ENCODE measurements at places on chromosomes 7 and 10.

DNA sequence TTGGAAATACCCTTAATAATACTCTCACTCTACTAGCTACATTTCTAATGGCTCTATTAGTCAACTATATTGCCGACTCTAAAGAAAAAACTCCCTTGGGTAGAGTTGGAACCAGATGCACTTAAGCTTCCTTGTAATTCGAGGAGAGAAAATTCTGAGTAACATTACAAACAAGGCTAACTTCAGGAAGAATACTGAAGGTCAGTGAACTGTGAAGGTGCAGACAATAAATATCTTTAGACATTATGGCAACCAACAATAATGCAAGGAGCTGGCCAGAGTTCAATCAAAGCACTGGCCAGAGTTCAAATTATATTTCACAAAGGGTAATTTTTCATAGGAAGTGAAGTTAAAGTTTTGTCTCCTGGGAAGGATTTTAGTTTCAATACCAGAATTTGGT is 40.7 kb upstream of the MRLN start:
- no peak for DNase-seq

DNA sequence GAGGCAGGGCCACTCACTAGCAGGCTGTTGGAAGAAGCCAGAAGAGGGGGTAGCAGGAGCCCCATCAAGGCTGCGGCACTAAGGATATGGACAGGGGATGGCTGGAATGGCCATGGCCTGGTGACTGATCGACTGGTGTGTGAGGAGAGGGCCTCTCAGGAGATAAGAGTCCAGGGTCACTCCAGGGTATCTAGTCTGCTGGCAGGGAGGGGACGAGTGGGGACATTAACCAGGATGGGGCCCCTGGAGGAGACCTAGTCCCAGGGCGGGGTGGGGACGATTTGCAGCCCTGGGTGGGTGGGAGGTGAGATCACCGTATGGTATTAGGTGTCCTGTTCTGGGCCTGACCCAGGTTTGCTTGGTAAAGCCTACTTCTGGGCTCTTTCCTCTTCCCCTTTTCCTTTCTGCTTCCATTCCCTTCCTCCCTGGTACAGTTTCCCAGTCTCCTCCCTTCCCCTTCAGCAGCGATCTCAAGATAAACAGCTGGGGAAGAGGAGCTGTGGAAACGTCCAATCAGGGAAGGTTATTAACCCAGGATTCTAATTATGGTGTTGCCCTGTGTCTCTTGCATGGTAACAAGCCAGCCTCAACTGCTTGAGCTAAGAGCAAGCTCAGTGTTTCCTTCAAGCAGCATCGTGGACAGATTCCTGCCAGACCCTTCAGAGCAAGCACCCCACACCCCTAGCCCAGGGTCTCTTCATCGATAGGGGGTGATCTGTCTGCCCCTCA is 233.2 kb downstream of the RPS24 start:
- DNase-seq, result no peak

GRCh38 chr10:70982443-70982842 is 94.1 kb upstream of the PCBD1 start:
- no peak for DNase-seq

- no peak for DNase-seq
These were observed 400.6 kb upstream of the IGFBP3 start for GRCh38 chr7:46321556-46322205.

- no peak for DNase-seq
These were observed 24.8 kb downstream of the STYXL1 start for GRCh38 chr7:76023002-76023401.

- no peak for DNase-seq
These were observed 43.7 kb upstream of the BPGM start for GRCh38 chr7:134602881-134603451.

DNA sequence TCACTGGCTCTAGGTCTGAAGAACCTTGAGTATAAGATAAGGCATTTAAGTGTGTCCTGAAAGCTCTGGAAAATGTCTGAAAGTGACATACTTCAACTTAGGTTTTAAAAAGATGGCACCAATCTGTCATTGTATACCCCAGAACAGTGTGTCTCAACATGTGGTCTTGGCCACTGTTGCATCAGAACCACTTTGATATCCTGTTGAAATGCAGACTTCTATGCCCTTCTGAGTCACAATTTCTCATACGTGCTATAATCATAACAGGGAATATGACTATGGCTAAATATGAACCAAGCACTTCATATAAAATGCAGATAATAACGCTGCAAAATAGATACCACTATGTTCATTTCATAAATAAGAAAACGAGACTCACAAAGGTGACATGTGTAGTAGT is 38.0 kb upstream of the GPAM start:
- DNase-seq, result no peak

DNA sequence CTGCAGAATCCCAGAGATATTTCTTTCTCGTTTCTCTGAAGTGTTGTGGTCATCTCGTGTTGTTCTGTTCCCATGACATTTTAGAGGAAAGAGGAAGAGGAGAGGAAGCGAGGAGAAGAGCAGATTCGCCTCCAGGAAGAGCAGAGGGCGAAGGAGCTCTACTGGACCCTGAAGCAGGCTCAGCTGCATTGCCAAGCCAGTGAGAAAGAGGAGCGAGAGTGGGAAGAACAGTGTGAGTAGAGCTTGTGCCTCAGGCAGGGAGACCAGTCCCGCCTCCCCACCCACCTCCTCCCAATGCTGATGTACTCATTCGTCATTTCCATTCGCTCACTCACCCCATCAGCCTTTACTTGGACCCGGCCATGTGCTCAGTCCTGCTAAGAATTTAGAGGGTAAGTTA is 50.8 kb downstream of the SH2D4B start:
- DNase-seq, result no peak

DNA sequence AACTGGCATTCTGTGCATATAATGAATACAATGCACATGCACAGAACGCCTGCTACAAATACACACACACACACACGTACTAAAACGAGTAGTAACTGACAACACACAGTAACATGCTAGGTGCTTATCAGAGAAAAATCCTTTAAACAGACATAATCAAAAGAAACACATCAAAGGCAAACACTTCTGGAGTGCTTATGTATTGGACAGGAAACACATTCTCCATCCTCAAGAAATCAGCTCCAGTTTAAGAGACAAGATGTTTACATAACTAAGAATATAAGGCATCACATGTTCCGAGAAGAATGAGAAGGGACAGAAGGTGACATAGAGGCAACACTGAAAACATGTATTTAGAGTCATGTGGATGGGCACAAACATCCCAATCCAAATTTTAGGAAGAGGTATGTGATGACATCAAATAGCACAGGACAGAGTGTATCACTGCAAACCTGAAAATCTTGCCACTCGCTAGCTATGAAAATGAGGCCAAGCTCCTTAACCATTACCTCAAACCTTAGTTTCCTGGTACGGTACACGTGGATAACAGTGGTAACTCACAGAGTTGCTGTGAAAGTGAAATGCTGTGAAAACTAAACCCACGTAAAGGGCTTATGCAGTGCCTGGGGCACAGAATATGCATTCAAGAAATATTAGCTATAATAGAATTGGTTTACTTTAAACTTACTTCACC is 619.6 kb downstream of the PARD3 start:
- DNase-seq, result no peak

GRCh38 chr7:94414481-94414880 is 19.8 kb downstream of the COL1A2 start:
- DNase-seq, result no peak

DNA sequence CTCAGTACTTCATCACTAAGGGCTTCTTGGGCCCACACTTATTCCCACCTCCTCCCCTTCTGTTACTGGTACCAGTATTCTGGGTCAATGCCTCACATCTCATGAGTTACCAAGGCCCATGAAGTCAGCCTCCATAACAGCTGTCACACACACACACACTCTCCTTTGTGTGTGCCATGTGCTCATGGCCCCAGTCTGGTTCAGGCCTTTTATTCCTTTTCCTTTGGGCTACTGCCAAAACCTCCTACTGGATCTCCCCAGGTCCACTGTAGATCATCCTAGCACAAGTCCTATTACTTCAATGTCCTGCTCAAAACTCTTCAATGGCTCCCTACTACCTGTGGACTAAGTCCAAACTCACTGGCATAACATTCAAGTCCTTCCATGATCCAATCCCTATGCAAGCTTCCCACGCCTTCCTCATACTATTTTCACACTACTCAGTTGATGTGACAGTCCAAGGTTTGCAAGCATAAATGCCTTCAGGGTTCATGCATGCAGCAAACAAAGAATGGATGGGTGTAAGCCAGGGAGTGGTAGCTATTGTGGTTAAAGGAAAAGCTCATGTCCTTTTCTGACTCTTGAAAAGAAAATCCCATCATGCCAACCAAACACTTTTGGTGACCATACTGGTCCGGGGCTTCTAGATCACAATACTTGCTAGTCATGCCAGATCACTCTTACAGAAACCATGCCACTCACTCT is 68.1 kb downstream of the CCDC6 start:
- no peak for DNase-seq

GRCh38 chr10:114038819-114039218 is 4.8 kb upstream of the ADRB1 start:
- no peak for DNase-seq

GRCh38 chr10:117518246-117518645 is 24.3 kb upstream of the EMX2 start:
- DNase-seq, result no peak

DNA sequence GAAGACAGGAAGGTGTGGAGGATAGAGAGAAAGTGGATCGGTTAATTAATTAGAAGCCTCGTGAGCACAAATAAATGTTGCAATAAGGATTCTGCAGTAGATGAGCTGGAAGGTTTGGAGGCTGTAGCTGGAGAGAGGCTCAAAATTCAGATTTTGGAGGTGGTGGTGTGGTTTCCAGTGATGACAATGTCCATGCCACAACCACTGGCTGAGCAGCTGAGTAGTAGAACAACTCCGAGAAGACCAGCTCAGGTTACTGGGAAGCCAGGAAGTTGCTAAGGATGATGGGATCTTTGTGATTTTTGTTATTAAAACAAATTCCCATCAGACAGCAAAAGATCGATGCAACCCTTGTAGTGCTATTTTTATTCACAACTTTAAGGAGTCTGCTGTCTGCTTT is 7.7 kb downstream of the SLC26A4 start:
- DNase-seq, result no peak

DNA sequence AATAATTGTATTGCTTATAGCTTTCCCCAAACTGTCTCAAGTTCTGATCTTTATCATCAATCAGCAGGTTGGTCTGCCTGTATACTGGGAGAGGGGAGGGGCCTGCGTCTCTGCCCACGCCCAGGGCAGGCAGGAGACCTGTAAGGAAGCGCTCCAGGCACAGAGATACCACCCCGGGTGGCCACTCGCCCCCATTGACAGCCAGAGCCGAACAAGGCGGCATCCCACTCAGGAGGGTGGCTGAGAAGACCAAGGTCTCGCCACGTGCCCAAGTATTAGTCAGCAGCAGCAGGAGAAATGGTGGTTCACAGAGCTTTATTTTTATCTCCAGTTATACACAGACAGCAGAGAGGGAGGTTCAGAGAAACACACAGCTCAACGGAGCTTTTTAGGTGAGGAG is 7.2 kb downstream of the STK32C start:
- DNase-seq, result no peak

GRCh38 chr10:64586934-64587503 is 1065.8 kb downstream of the REEP3 start:
- no peak for DNase-seq

DNA sequence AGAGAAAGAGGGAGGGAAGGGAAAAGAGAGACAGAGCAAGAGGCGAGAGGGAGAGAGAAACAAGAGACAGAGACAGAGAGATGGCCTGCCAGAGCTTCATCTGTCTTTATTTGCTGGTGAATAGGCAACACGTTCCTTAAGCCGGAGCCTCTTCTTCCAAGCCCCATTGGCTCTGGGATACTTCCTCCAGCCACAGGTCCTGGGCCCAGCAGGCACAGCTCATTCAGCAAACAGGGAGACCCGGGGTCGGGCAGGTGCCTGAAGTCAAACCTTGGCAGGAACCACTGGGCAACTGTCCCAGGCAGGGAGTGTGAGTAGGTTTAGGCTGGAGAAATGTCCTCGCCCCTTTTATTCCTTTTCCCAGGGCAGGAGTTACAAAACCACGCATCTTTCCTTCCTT is 68.2 kb downstream of the MYL10 start:
- DNase-seq, result no peak

GRCh38 chr7:54888067-54888733 is 129.2 kb upstream of the SEC61G start:
- no peak for DNase-seq

GRCh38 chr10:74634995-74635536 is 191.3 kb upstream of the KAT6B start:
- no peak for DNase-seq

DNA sequence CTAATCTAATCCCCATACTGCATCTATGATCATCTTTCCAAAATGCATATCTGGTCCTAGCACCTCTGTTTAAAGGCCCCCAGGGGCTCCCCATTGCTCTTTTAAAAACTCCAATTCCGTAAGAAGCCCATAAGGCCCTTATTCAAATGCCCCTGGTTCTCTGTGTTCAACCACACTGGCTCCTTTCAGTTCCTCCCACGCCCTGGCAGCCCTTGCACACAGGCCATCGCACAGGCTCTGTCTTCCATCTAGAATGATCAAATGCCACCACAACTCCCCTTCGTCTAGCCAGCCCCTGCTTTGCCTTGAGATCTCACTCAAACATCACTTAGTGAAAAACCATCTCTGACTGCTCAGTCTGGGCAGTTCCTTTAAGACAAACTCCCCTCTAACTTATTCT is 112.9 kb upstream of the LYZL2 start:
- DNase-seq, result no peak

DNA sequence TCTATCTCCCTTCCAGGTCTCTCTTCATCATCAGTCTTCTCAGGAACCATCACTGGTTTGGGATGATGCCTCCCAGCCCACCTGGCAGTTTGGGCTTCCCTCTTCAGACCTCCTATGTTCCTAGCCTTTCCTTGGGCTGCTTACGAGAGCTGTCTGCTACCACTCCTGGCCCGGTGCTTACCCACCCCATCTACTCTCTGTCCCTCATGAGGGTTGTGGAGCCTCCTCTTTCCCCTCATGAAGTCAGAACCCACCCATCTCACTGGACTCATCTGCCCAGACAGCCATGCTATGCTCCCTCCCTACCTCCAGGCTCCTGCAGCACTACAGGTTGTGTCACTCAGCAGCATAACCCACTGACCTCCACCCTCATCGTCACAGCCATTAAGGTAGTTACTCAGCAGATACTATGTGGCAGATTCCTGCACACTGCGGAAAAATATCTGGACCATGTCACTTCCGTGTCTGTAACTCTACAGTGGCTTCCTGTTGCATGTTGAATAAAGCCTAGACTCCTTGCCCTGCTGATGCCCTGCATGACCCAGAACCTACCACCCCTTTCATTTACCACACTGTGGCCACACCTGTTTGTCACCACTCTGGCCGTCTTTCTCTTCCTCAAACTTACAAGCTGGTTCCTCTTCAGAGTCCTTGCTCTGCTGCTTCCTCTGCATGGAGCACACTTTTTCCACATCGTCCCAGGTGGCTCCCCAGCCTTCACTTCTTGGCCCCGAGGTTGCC is 2.0 kb downstream of the DBNL start:
- no peak for DNase-seq

DNA sequence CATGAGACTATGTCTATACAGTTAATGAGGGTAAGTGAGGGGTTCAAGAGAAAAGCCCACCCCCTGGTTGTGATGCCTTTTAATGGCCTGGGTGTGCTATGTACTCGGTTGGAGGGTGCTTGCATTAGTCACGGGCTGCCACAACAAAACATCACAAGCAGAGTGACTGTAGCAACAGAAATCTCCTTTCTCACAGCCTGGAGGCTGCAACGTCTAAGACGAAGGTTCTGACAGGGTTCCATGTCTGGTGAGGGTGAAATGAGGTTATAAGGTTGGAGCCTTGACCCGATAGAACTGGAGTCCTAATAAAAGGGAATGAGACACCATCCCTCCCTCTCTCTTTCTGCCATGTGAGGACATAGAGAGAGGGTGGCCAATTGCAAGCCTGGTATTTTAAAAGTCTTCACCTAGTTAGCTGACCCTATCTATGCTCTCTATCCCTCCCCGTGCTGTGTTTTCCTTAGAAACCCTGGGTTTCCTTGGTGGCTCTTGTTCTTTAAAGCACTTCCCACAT is 126.0 kb upstream of the GDF10 start:
- DNase-seq, result no peak

Data from NCI-H2107 (cell line).